Stimulated activated CD4-positive, alpha-beta T cell treated with anti-CD3 and anti-CD28 coated beads, TNF-alpha, amount 100 ng/mL, for 4 hours (primary cell): ENCODE measurements at places on chromosomes 16 and 17.

DNA sequence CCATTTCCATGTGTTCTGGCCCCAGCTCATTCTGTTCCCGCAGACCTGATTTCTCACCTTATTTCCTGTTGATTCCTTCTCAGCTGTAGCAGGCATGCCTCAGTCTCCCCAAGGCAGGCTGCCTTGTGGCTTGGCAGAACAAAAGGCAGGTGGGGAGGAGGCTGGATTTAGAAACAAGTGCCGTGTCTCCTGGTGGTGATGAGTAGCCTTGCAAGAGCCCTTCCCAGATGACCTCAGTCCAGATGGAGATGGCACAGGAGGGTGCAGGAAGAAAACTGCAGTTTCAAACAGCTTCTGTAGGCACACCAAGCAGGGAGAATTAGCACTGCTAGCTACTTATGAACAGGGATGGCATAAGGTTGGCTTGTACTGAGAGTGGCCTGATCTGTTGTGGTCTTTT lies 64.6 kb downstream of the ARHGAP44 start:
- DNase-seq: no peak

DNA sequence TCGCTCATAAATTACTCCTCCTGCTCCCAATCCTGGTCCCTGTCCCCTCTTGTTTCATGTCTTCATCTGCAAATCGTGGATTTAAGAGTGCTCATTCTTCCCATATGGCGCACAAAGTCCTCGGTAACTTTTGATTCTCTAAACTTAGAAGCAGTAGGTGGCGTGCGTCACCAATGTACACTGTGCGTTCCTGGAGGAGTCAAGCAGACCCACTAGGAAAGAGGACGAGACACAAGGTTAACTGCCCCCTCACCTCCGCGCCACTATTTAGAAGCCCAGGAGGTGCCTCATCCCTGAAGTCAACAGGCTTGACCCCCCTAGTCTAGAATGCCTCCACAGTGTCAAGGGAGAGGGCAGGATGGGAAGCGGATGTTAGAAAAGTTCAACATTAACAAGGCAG lies 2.9 kb downstream of the SLC13A5 start:
- no peak for DNase-seq

DNA sequence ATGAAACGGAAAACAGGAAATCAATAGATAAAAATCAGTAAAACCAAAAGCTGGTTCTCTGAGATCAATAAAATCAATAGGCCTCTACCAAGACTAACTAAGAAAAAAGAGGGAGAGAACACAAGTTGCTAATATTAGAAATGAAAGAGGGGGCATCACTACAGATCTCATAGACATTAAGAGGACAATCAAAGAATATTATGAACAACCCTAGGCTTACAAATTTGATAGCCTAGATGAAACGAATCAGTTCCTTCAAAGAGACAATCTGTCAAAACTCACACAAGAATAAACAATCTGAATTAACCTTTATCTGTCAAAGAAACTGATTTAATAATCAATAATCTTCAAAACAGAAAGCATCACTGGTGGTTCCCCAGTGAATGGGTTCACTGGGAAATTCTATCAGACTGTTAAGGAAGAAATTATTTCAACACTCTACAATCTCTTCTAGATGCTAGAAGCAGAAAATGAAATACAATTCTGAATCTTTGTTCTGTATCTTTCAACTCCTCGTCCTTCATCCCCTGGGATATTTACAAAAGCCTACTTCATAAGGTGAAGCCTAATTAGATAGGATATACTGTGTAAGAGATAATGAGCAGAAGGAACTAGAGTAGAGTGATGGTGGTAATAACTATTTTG lies 4.4 kb downstream of the ABCA9 start:
- DNase-seq: no peak

- DNase-seq: no peak
Observed at GRCh38 chr16:48576927-48577326, 33.1 kb downstream of the N4BP1 start.

GRCh38 chr17:65297916-65298315 lies 160.7 kb downstream of the RGS9 start:
- DNase-seq: no peak

DNA sequence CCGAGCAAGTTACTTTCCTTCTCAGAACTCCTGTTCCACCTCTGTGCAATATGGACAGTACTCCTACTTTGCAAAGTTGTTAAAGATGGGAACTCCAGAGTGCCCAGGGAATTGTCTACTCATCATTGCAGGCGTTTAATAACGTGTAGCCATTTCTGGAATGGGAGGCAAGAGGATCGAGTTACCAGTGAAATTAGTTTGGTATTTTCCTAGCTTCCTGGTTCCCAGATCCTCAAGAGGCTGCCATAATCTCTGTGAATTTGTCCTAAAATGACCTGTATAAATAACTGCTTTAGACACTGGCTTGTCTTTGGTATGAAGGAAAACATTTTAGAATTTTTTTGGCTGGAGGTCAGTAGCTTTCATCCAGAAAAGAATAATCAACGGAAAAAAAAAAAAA lies 27.7 kb downstream of the WWOX start:
- DNase-seq: no peak

DNA sequence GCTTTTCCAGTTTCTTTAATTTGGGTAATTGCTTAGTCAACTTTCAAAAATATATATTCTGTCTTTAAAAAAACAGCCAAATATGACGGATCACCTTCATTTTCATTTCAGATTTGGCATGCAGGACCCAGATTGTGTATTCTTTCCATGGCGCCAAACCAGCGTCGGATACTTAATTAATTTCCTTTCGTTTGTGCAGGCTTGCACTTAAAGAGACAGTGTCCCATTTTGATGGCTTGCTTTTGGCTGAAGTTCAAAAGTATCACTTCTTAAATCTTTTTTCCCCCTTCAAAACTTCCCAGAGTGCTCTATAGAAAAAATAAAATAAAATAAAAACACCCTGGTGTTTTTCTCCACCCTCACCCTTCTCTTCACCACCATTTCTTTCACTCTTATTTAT lies 394.5 kb upstream of the SOX9 start:
- DNase-seq: no peak

DNA sequence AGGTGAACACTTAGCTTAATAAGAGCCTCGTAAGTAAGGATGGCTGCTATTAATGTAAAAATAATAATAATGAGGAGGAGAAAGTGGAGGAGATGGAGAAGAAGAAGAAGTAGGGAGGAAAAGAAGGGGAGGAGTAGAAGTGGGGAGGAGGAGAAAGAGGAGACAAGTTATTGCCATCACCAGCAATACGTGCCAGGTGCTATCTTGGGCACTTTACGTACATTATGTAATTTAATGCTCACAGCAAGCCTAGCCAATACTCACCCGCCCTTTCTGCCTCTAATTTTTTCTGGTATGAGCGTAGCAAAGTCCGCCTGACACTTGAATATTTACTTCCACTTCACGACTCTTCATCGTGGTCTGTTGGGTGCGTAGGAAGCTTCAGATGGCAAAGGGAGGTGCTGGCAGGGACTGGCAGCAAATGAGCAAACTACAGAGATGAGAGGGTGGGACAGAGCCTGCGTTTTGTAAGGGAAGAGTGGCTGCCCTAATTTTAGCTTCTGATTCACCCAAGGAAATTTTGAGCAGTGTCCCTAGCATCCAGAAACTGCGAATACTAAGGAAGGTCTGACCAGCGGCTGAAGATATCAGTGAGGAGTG lies 42.1 kb upstream of the CDH13 start:
- no peak for DNase-seq

DNA sequence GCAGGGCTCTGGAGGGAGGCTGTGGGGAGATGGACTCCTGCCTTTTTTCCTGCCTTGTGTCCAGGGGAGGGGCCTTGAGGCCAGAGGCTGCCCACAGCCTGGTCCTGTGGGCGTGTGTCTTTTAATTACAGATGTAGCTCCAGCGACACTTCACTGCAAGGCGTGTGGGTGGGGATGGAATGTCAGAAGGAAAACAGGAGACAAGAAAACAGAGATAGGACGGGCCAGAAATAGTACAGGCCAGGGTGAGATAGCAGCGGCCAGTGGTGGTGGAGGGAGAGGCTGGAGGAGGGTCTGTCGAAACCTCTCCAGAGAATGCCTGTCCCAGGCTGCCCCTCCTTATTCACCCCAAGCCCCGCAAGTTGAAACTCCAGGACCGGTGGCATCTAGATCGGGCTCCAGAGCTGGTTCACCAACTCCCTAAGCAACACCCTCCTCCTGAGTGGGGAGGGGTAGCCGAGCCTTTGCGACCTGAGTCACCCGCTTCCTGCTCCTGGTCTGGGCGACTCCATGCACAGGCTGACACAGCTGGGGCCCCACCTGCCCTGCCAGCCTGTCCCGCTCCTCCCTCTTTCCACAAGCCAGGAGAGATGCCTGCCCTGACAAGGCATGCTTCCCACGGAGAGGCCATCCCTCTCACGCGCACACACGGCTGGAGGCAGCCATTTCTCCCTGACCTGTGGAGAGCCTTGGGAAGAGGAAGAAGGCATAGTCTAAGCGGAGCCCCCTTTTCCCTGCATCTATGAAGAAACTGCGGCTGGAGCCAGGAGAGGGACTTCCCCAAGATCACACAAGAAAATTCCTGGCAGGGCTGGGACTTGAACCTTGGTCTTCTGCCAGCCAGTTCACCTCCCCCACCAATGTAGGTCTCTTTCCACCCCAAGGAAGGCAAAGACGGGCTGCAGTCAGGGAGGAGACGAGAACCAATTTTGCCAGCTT lies 6.6 kb upstream of the JUP start:
- DNase-seq: no peak

- DNase-seq: no peak
Observed at GRCh38 chr16:73371584-73372319, 323.8 kb upstream of the ZFHX3 start.

GRCh38 chr17:65023791-65024190 lies 32.7 kb downstream of the GNA13 start:
- DNase-seq: no peak

DNA sequence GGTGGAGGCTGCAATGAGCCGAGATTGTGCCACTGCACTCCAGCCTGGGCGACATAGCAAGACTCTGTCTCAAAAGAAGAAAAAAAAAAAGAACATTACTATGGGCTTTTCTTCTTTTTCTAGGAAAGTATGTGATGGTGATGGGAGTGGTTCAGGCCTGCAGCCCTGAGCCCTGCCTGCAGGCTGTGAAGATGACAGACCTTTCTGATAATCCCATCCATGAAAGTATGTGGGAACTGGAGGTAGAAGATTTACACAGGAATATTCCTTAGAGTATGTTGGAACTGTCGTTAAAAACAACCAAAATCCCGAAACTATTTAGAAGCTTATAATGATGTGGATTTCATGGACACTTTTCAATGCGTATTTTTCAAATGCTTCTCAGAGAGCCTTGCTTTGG lies 5.3 kb downstream of the RMI2 start:
- no peak for DNase-seq

- no peak for DNase-seq
Observed at GRCh38 chr17:81962499-81963441, 1.8 kb upstream of the NOTUM start.

DNA sequence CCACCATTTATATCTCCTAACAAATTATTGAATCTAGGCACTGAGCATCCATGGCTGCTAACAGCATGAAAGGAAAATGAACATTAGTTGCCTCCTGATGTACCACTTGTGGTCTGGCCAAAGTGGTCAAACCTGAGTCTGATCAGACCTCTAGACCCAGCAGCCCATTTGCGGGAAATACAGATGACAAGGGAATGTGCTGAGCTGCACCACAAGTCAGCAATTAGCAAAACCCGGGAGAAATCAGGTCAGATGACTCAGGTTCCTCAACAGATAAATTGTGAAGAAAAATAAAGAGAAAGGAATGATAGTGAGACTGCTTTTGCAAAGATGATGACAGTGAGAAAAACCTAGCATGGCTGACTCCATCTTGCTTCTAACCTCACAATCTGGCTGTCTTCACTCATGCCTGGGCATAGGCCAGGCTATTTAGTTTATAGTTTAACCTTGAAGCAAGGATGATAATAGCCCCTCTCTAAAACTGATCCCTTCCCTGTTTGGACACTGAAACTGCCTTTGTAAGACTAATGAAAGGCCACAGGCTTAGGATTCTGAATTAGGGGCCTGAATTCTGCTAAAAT lies 142.7 kb upstream of the ASIC2 start:
- no peak for DNase-seq

- no peak for DNase-seq
Observed at GRCh38 chr16:89118361-89119165, 24.9 kb downstream of the ACSF3 start.

DNA sequence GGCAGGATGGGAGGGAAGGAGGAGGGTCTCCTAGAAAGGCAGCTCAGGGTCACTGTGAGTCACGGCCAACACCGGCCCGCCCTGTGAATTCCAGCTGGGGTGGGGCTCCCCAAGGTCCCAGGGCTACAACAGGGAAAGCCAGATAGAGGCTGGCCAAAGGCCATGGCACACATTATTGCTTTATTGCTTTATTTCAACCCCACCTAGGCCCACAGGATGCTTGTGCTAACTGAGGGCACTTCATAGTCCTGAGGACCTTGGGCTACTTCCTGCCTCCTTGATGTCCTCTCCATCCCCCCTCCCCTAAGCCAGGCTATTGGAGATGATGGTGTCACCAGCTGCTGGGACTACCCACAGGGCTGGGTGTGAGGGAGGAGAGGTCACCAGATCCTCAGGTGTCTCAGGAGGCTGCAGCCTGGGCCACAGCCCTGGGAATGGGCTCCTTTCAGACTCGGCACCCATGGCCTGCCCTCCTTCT lies 26.1 kb downstream of the LRRC75A start:
- no peak for DNase-seq

GRCh38 chr17:83057793-83058265 lies 21.6 kb upstream of the METRNL start:
- no peak for DNase-seq

DNA sequence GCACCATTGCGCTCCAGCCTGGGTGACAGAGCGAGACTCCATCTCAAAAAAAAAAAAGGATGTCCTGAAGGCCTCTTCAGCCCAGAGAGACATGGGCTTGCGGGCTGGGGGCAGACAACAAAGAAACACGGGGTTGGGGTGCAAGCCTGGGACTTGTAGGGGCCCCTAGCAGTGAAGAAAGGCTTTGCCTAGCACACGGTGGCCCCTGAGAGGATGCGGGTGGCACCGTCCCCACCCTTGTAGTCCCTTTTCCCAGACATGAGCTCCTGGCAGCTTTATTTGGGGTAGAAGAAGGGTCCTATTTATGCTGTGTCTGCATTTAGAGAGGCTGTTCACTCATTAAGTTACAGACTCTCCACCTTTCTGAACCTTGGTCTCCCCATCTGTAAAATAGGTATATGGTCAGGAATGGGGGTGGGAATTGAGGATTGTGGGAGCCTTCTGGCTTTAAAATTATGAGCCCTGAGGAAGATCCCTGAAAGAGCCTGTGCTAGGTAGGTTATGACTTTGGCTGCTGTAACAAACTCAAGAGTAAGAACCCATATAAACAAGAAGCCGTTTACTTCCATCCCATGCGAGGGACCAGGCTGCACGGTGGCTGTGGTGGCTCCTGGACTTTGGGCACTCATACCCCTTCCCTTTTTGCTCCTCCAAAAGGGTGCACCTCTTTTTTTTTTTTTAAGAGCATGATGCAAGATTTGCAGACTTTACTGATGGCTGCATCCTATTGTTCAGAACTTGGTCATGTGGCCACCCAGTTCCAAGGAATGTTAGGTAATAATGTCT lies 20.6 kb upstream of the ADGRG1 start:
- no peak for DNase-seq

DNA sequence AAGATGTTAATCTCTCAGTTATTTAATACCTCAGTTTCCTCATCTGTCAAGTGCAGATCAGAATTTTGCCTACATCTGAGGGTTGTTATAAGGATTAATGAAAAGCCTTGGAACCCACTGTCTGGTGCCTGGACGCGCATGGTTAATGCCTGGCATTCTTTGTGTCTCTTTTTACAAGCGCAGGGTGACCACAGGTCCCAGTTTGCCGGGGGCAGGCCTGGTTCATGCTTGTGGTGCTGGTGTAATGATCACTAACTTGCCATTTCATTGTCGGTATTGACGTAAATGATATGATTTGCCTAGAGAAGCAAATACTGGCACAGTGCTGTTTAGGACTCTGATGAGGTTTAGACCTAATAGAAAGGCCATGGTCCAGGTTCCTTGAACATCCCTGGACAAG lies 23.1 kb downstream of the MRC2 start:
- no peak for DNase-seq
